ENCODE measurements at places on chromosomes 16 and 17.

GRCh38 chr17:26765860-26766709 lies 527.8 kb upstream of the WSB1 start:
- no peak for DNase-seq

GRCh38 chr17:78337244-78338109 lies 22.4 kb downstream of the SOCS3 start:
- DNase-seq: no peak

GRCh38 chr16:84913315-84913714 lies 93.5 kb downstream of the CRISPLD2 start:
- peak; percentile 9 for DNase-seq

- DNase-seq: no peak
These were observed 27.5 kb upstream of the SHCBP1 start for GRCh38 chr16:46648656-46649055.

- DNase-seq: peak; percentile 62
These were observed 20.8 kb downstream of the GGA3 start for GRCh38 chr17:75240394-75241142.

GRCh38 chr17:49798738-49799137 lies 10.3 kb downstream of the KAT7 start:
- DNase-seq: no peak

DNA sequence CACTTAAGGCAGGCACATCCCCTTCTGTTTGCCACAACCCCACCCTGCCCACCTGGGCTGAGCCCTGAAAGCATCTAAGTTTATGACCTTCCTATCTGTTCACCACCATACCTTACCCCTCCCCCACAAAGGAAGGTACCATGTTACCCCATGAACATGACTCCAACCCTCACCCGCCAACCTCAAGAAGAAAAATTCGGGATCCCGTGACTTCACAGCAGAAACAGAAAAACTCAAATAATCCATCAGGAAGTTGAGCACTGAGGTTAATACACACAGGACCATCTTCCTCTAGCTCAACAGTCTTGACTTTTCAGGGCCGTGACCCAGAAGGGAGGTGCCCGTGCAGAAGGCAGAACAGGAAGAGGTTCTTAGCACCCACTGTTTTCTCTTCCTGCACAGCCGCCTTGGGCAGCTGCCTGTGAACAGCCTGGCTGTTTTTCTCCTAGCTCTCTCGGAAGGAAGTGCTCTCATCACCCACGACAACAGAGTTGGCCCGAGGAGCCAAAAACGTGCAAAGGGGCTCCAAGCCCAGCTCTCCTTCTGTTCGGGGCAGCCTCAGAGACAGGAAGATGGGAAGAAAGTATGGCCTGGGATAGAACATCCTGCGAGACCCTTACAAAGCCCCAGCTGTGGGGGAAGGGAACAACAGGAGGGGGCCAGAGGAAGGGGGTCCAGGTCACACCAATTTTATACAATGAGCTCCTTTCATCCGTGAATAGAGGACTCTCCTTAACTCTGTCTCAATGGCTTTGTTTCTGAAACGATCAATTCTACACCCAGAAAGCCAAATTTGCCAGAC lies 101.1 kb downstream of the XYLT1 start:
- peak; percentile 76 for DNase-seq

DNA sequence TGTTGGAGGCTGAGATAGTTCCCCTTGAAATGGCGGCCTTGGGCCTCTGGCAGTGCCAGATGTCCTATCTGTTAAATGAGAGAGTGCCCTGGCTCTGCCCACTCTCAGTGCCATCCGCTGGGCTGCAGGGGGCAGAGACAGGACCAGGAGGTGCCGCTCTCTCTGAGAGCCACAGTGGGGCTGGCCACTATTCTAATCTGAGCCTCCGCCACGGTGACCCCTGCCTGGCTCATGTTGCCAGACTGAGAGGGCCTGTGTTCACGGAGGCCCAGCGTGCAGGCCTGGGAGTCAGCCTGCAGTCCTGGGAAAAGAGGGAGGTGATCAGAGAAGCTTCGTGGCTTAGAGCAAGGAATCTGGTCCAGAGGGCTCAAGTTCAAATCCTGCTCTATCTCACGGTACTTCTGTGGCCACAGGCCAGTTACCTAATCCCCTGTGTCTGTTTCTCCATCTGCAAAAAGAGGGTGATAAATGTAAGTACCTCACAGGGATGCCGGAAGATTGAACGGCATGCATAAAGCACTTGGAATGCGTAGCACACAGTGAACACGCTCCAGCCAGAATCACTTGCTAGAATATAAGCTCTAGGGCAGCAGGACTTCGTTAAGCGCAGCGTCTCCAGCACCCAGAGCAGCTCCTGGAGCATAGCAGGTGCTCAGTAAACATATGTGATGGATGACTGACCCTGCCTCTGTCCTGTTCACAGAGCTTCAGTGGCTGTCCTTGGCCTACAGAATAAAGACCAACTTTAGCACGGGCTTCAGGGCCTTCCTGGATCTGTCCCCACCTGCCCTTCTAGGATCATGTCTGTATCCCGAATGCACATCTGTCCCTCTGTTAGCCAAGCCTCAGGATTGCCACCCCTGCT lies 6.3 kb downstream of the ATP2A3 start:
- no peak for DNase-seq

- DNase-seq: no peak
These were observed 29.9 kb downstream of the METTL16 start for GRCh38 chr17:2481760-2482159.

GRCh38 chr16:49671333-49671732 lies 184.6 kb downstream of the ZNF423 start:
- DNase-seq: no peak

GRCh38 chr17:27810902-27811557 lies 10.7 kb upstream of the NOS2 start:
- DNase-seq: no peak

GRCh38 chr16:84554627-84555328 lies 50.3 kb upstream of the MEAK7 start:
- no peak for DNase-seq

- DNase-seq: no peak
These were observed 124.4 kb downstream of the SPACA3 start for GRCh38 chr17:33116021-33116551.

- peak; percentile 93 for DNase-seq
These were observed 79.5 kb downstream of the ANKRD11 start for GRCh38 chr16:89410794-89411309.

GRCh38 chr17:18163547-18163946 lies 20.1 kb upstream of the ALKBH5 start:
- DNase-seq: no peak

GRCh38 chr17:10031606-10032005 lies 126.5 kb upstream of the RCVRN start:
- no peak for DNase-seq

GRCh38 chr16:88377961-88378360 lies 4.8 kb upstream of the ZNF469 start:
- no peak for DNase-seq

DNA sequence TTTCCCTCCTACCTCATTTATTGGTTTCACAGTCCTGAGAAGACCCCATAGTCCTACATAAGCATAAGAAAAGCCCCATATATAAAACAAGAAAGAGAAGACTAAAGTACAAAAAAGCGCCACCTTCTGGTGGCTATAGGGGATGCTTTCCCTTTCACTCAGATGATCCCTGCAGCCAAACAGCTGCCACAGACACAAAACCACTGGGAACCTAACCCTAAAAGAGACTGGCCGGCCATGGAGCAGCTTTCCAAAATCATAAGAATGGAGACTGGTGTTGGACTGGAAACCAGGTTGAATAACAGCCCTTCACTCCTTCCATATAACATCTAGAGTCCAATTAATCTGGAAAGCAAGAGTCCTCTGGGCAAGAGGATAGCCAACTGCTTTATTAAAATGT lies 11.4 kb downstream of the DYNC1LI2 start:
- no peak for DNase-seq

- no peak for DNase-seq
These were observed 22.6 kb upstream of the NPTX1 start for GRCh38 chr17:80498920-80499410.

DNA sequence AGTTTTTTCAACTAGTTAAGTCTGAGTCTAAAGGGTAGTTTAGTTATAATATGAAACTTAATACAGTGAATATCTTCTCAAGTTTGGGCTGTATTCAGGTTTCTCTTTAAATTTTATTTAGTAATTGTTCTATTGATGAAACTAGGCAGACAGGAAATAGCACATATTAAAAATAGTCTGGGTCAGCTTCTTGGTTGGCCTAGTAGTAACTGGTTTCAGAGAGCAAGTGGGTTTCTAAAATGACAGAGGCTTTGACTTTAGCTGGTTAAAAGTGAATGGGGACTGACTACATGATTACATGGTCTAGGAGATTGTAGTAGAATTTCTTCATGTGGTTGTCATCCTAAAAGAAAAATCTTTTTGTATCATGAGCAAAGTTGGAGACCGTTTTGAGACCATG lies 46.8 kb downstream of the OMG start:
- DNase-seq: no peak

DNA sequence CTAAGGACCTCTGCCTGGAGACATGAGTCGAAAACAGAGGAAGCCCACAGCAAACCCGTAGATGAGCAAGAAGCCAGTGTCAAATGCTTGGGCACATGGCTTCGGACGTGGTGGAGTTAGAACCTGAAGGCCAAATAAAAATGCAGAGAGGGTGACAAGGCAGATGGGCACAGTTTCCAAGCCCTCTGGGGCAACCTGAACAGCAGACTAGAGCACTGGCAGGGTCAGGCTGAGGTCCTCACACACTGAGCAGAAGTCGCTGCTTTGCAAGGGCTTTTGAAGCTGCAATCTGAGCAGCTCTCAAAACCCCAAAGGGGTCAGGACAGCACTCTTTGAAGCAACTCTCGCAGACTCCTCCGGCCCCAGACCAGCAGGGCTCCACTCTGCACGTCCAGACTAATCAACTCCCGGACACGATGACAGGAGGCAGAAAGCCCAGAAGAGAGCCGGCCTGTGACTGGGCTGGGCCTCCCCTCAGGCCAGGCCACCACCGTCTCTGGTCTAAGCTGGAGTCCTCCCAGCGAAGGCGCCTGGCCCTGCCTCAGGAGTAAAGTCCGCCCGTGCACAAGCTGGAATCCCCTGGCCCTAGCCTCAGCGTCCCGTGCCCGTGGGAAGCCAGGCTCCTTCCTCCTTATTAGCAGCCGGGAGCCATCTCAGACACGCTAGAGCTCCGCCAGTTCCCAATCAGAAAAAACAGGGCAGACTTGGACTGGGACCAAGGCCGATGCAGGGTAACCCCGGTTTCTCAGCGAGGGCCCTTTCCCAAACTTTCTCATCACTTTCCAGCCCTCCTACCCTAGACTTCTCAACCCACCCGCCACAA lies 924 bp downstream of the SMARCD2 start:
- peak; percentile 39 for DNase-seq

GRCh38 chr16:86479419-86479818 lies 30.9 kb upstream of the FOXF1 start:
- no peak for DNase-seq

GRCh38 chr17:62684179-62684578 lies 56.7 kb downstream of the MRC2 start:
- DNase-seq: no peak

- no peak for DNase-seq
These were observed 18.5 kb downstream of the ARL4D start for GRCh38 chr17:43416998-43417890.

GRCh38 chr16:4981473-4981872 lies 23.3 kb downstream of the SEC14L5 start:
- DNase-seq: no peak

DNA sequence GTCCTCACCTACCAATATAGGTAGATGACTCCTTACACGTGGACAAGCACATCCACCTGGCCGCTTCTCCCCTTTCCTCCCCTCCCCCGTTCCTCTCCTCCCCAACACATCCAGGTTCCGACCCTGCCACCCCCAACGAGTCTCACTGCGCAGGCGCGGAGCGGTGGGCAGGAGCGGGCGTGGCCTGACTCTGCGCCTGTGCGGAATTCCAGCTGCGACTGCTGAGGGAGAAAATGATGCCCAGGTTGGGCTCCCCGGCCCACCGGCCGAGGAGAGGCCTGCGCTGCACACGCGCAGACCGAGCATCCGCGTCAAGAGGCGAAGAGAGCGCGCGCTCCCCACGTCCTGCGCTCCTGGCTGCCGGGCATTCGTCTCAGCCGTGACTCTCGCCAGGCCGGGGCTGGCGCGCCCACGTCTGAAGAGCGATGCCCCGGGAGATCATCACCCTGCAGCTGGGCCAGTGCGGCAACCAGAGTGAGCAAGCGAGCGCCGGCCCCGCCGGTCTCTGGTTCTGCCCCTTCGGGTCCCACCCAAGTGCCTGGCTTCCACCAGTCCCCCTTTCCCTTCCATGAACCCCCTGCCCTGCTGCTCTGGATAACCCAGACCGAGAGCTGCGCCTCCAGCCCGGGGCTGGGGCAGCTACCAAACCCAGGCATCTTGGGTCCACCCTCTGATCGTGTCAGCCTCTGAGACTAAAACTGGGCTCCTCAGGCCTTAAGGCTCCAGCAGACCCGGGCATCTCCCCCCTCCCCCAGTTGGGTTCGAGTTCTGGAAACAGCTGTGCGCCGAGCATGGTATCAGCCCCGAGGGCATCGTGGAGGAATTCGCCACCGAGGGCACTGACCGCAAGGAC lies at the start of gene TUBG2:
Gene TUBG2, plus strand, starts transcription at position 206 of the 853 bp plus-strand sequence. Its CDS starts 220 bp downstream, at position 426.
- DNase-seq: peak; percentile 91

DNA sequence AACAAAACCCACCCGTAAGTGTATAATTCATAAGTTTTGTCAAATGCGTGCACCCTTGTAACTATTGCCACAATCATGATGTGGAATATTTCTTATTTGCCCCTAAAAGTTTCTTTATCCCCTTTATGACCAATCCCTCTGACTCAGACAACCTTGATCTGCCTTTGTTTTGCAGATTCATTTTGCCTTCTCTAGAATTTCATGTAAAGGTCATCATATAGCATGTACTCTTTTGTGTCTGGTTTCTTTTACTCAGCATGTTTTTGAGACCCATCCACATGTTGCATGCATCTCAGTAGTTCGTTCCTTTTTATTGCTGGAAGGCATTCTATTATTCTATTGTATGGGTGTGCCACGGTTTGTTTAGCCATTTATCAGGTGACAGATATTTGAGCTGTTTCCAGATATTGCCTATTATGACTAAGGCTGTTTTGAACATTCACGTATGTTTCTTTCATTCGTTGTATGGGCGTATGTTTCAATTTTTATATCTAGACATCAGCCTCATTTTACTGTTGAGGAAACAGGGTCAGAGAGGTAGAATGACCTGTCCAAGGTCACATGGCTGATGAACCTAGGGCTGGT lies 192.4 kb downstream of the RAB11FIP4 start:
- no peak for DNase-seq

GRCh38 chr17:1058423-1059130 lies 61.6 kb downstream of the TIMM22 start:
- no peak for DNase-seq
